ENCODE measurements at places on chromosomes 16 and 17.

- DNase-seq, result no peak
Measured at GRCh38 chr17:35256629-35257028, 13.8 kb downstream of the SLFN5 start.

DNA sequence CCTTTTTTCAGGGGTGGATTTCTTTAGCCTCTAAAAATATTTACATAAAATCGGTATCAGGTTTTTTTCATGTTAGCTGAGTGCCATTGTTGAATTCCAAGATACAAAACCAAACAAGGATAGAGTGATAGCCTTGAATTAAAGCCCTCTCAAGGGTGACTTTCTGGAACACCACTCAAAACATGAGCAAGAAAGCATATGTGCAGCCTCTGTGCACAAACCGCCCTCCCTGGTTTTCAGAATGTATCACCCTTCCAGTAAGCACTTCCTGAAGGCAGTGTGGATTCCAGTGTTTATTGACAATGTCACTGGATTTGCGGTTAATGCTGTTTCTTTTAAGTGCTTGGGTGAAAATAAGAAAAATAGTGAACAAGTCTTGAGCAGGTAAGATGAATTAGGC is 597.7 kb downstream of the TMEM114 start:
- no peak for DNase-seq

- DNase-seq, result no peak
Measured at GRCh38 chr17:7850701-7851437, 4.0 kb upstream of the TMEM88 start.

GRCh38 chr17:73316919-73317505 is 5.2 kb upstream of the CDC42EP4 start:
- DNase-seq, result no peak

- DNase-seq, result no peak
Measured at GRCh38 chr17:82933911-82934310, 94.1 kb upstream of the ZNF750 start.

DNA sequence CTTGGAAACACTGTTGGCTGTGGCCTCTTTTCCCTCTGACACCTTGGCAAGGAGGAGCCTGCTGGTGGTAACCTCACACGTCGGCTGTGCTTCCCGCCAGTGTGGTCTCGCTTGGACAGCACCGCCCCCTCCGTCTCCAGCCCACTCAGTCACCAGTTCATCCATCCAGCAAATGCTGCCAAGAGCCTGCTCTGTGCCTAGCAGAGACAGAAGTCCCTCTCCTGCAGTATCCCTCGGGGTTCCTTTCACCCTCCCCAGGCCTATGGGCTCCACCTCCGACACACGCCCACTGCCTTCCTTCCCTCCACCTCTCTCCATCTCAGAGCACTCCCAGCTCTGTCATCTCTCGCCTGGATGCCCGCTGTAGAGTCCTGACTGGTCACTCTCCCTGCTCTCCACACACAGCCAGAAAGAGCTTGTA is 12.3 kb downstream of the CACNG4 start:
- no peak for DNase-seq

DNA sequence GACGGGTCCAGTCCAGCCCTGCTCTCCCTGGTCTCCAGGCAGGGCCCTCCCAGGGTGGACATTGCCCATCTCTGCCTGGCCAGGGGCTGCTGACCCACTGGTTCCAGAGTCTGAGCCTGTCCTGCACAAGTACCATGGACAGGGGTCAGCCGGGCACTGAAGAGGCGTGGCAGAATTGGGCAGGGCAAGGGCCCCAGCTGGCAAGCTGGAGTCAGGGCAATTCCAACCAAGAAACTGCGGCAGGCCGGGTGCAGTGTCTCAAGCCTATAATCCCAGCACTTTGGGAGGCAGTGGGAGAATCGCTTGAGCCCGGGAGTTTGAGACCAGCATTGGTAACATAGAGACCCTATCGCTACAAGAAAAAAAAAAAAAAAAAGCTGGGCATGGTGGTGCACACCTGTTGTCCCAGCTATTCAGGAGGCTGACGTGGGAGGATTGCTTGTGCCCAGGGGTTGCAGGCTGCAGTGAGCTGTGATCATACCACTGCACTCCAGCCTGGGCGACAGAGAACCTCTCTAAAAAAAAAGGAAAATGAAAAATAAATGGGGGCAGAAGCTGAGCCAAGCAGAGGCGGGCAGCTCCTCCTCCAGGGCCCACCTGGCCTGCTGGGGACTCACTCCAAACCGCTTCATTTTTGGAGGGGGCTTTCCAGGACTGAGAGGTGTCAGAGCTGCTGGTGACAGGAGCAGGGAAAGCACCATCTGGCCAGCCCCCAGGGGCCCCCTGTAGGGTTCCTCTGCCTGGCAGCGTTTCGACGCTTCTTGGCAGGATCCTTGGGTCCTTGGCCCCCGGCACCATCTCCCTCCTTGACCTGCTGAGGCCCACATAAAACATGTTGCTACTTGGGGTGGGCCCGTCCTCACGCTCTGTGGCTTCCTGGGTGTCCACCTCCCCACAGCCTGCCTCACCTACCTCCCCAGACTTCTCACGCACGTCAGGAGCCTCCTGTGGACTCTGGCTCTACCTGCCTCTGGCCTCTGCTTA is 2.9 kb upstream of the MAFG start:
- DNase-seq, result no peak

DNA sequence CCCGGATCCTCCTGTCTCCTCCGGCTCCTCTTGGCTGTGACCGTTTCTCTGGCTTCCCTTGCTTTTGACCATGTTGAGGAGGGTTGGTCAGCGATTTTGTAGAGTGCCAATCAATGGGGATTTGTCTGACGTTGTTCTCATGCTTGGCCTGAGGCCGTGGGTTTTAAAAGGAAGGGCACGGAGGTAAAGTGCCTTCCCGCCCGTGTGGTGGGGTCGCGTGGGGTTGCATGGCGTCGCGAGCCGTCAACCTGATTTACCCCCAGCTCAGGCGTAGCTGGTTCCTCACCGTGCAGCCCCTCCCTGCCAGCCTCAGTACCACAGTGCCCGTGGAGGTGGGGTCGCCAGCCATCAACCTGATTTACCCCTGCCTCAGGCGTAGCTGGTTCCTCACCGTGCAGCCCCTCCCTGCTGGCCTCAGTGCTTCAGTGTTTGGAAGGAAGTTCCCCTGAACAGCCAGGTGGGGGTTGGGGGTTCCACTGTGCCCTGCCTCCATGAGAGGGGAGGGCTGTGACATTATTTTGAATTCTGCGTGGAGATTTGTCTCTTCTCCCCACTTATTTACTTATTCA is 5.0 kb downstream of the TPSAB1 start:
- DNase-seq, result no peak

GRCh38 chr17:6072157-6072556 is 2.0 kb downstream of the WSCD1 start:
- DNase-seq, result no peak

- no peak for DNase-seq
Measured at GRCh38 chr17:29557739-29558116, 9.1 kb downstream of the ABHD15 start.

- peak; percentile 34 for DNase-seq
Measured at GRCh38 chr16:67116388-67117311, 6.9 kb downstream of the PHAF1 start.

DNA sequence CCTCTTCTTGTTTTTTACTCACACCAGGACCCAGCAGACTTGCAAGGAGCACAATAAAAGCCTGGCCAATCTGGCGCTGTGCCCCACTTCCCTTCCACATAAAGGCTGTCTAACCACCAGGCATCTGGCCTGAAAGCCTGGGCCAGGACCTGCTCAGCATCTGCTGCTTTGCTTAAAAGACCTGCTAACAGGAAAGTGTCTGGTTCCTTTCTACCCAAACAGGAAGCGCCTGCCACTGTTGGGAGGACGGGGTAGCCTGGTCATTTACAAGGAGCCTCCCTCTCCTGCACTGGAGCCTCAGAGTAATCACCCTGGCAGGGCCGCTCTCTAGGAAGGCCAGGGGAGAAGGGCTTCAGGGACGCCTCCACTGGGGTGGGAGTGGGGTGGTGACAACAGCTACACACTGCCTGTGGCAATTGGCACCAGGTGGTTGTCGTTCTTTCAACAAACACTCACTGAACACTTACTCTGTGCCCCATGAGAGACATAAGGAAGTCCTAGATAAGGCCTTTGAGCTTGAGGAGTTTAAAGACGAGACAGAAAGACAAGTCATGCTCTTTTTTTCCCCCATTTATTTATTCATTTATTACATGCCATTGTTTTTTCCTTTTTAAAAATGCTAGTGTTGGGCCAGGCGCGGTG is 6.3 kb upstream of the MMP28 start:
- DNase-seq, result no peak

DNA sequence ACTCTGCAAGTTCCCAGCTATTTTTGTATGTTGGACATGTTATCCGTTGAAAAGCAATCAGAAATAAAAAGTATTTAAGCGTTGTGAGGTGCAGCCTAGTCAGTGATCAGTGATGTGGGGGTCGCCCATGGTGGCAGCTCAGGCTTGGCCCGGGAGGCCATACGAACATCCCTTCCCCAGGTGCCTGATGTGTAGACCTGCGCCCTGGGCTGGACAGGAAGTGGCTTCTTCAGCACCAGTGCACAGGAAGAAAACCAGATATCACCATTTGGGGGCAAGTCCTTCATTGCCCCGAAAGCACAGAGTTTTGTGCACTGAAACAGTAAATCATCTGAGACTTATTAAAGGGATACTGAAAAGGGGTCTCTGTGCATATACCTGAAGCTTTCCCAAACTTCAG is 98.9 kb downstream of the SOCS1 start:
- DNase-seq, result no peak

DNA sequence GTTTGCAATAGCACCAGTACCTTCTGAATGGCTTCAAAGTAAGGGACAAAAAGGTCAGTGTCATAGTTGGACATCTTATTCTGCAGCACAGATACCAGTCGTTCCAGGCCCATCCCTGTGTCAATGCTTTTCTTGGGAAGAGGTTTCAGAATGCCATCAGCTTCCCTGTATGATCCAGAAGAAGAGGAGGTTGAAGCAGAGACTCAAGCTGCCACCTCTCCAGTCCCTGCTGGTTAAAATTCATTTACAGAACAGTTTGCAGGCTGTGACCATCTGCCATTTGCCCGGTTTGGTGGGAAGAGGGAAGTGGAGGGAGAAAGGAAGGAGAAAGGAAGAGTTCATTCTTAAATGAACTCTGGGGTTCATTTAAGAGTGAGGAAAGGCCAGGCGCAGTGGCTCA is 18.4 kb upstream of the EXOSC6 start:
- DNase-seq, result no peak

- DNase-seq, result no peak
Measured at GRCh38 chr16:75265911-75266701, 14.7 kb upstream of the BCAR1 start.

- DNase-seq, result no peak
Measured at GRCh38 chr16:28063591-28064061, at the start of gene GSG1L. TSS of gene GSG1L (minus strand) at chr16:28063714. CDS start at chr16:28063424, 290 bp downstream.

DNA sequence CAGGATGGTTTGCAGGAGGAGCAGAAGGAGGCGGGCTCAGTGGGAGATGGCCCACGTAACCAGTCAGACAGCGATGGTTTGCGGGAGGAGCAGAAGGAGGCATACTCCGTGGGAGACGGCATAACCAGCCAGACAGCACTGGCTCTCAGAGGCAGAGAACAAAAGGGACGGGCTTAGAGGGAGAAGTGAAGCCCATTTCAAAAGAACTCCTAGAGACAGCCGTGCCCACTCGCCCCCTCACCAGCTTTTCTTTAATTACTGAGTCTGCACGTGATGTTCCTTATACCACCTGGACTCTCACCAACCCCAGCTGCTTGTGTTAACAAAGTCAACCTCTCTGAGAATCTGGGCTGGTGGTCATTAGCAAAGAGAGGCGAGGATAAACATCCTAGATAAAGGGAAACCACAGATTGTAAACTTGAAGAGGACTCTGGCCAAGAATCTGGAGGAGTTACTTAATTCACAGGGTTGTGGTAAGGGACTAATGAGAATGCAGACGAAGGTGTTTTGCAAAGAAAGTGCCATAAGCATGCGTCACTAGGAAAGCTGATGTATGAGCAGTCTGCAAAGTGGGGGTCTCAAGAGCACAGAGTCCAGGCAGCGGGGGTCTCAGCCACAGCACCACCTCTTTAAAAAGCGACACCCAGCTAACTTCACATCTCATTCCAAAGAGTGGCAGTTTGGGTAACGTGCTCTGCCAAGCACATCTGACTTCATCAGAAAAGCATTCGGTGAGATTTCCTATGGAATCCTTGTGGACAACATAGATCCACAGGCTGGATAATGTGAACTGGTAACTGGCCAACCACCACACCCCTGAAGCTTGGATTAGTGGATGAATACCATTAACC is 51.7 kb downstream of the NXN start:
- no peak for DNase-seq

GRCh38 chr17:76147211-76148014 is 6.4 kb upstream of the FOXJ1 start:
- DNase-seq, result peak; percentile 8

DNA sequence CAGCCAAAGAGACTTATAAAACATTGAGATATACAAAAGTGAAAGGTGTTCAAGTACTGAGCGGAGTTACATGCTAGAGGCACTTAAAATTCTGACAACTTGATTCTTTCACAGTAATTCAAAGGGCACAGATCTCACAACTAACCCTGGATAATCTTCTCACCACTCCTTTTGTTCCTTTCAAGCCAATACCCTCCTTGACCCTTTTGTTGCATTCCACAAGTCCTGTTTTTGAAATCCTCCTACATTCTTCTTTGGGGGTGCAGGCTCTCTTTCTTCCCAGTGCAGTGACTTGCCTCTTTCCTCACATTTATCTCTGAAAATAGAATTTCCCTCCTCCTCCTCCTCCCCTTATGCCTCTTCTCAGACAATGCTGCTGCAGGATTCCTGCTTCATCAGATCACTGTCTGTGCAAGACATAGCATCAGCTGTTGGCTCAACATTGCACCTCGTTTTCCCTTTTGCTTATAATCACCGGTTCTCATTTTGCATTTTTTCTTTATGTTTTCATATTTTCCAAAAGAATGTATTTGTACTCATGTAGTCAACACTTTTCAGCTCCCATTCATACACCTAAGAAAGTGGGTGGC is 199.3 kb downstream of the CDH8 start:
- DNase-seq, result no peak

DNA sequence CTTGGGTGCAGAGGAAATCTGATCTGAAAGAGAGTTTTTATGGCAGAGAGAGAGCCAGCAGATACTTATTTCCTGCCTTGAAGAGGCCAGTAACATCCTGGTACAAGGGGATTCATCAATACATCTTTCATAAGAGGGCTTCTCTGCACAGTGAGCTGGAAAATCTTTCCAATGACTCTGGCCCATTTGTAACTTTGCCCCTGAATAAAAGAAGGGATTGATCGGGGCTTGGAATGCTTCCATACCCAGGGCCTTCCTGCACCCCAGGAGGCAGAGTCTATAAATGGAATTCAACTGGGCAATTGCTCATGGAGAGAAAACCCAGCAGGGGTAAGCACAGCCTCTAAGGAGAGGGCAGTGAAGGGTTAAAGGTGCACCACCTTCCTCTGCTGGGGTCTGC is 163.3 kb downstream of the XYLT1 start:
- no peak for DNase-seq

DNA sequence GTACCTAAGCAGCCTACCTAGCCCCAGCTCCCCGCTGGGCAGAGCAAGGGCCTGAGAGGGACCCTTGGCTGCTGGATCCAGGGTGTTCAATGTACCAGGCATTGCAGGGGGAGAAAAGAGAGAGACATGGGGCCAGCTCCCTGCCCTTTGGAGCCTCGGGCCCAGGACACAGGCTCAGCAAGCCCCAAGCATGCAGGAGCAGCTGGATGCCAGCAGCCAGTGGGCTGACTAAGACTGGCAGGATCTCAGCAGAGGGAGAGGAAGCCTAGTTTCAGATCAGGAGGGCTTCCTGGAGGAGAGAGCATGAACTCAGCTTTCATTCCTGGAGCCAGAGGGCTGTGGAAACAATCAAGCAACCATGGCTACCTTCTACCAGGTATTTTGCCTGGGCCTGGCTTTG is 82.0 kb upstream of the NKD1 start:
- DNase-seq, result no peak

- DNase-seq, result peak; percentile 97
Measured at GRCh38 chr16:81095953-81096714, at the start of gene GCSH. TSS of gene GCSH (minus strand) at chr16:81096395. CDS start at chr16:81096278, 117 bp downstream.
